ENCODE measurements at places on chromosomes 16 and 17.

DNA sequence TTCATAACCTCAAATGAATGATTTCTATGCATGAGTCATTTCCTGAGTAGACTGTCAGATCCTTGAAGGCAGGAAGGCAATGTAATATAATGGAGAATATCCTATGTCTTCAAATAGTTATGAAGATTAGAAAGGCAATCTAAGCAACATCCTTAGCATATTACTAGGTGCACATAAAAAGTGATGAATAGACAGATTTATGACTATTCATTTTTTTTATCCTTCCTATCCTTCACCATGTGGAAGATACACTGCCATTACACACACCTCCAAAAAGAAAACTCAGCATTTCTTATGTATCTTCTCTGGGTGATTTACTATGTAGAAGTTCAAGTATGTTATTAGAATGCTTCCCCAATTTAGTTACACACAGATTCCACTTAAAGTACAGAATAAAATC is 126.4 kb upstream of the MAF start:
- DNase-seq = no peak

GRCh38 chr17:14594690-14595089 is 293.8 kb downstream of the HS3ST3B1 start:
- no peak for DNase-seq

DNA sequence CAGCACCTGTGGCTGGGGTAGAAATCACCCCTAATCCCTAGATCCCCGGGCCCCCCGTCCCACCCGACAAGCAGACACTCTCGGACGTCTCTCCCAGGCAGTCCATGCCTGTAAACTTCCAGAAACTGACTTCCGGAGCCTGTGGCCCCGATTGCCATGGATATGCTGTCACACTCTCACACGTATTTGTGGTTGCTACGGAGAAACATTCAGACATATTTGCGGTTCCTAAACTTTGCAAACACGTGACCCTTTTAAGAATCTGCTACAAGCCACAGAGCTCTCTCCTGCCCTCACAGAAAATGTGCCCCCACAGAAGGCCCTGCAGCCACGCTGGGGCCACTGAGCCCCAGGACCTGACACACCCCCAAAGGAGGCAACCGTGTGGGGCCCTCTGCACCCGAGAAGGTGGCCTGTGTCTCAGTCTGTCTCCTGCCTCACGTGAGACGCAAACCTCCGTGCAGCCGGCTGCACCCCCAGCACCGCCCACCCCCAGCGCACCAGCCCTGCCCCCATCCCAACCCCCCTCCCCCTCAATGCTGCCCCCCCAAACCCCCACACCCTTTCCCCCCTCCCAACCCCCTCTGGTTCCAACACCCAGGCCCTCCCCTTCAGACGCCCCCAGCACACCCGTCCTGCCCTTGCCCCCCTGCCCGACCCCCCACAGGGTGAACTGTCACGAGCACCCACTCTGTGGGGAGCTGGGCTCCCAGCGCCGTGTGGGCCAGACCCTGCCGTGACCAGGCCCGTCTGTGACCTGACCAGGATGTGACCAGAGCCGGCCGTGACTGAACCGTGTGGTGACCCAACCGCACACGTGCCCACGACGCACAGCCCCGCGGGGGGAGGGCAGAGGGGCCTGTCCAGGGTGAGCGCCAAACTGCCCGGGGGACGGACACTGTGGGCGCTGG is 66.3 kb upstream of the METRNL start:
- DNase-seq = no peak

GRCh38 chr16:14476183-14476582 is 153.9 kb downstream of the PARN start:
- no peak for DNase-seq

- no peak for DNase-seq
Observed at GRCh38 chr17:40070709-40071312, 8.0 kb downstream of the THRA start.

GRCh38 chr16:11781773-11782172 is 15.3 kb downstream of the ZC3H7A start:
- DNase-seq = no peak

DNA sequence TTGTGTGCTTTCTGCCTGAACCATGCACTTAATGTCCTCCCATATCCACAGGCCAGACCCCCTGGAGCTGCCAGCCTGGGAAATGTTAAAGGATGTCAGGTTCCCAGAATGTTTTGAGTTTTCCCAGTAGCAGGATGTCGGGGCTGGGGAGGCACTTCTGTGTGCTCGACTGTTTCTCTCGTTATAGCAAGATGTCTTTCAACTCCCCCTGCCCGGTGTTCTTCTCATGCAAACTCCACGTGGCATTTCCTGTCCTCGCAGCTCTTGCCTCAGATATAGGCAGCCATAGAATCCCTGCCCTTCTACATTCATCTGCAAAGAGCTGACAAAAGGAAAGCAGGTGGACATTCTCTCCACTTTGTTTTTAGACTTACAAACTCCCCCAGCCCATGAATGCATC is 457.2 kb upstream of the CDH11 start:
- no peak for DNase-seq

Measured in inflammatory macrophage (primary cell).